ENCODE measurements at places on chromosomes 6 and 20. TPM values are rescaled to one million over a fixed set of nuclear protein-coding genes. Genes with fewer than 3 reads are reported as not detected.

Gene HRH3
- total RNA-seq: not detected

Gene SLC4A11
- total RNA-seq: 0.63 TPM

GRCh38 chr6:32947552-32948465, 5.1 kb downstream of the HLA-DMA start:
- no peaks in the 10 kb centered on the region for H3K4me1 ChIP-seq
- H3K36me3 ChIP-seq: no peaks in the 10 kb centered on the region
- no peak overlapping the region for H3K27ac ChIP-seq
- no peaks in the 10 kb centered on the region for H3K27me3 ChIP-seq
- H3K4me3 ChIP-seq: no peak overlapping the region

Gene MAD2L1BP
- total RNA-seq: 13.6 TPM

Gene VWA7
- 1.3 TPM for total RNA-seq

DNA sequence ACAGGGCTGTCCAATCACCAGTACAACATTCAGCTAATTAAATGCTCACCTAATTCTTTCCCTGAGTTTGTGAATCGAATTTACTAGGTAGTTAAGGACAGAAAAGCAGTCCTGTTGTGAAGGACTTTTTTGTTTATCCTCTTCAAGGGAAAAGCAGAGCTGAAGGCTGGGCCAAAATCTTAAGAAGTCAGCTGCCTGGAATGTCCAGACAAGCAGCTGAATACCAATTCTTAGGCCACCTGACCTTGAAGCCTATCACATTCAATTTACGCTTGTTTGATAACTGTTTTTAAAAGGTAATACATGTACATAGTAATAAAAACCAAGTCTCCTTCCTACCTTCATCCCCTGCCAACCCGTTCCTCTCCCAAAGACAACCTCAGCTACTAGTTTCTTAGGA, 56.4 kb downstream of the UQCC1 start:
- no peaks in the 10 kb centered on the region for H3K4me1 ChIP-seq
- DNase-seq: no peak
- H3K36me3 ChIP-seq: peaks cover 4% of the 10 kb centered on the region
- H3K27ac ChIP-seq: no peak overlapping the region
- H3K4me3 ChIP-seq: no peak overlapping the region
- no peaks in the 10 kb centered on the region for H3K27me3 ChIP-seq
